ENCODE measurements at places on chromosomes 2 and 18.

DNA sequence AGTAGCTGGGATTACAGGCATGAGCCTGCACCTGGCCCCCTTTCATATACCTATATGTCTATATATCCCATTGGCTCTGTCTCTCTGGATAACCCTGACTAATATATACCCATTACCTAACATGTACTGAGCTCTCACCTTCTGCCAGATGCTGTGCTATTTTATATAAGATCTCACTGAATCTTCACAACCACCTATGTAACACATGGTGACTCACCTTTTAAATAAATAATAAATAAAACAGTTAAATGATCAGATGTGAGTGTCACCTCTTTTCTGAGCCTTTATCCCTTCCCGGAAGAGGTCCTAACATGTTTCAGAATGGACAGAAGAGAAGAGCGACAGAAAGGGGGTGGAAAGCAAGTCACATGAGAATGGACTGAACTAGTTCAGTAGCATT is 123.1 kb downstream of the SPIRE1 start:
- no peak for DNase-seq

- no peak for DNase-seq
Observed at GRCh38 chr18:75478996-75479880, 51.7 kb upstream of the SMIM21 start.

DNA sequence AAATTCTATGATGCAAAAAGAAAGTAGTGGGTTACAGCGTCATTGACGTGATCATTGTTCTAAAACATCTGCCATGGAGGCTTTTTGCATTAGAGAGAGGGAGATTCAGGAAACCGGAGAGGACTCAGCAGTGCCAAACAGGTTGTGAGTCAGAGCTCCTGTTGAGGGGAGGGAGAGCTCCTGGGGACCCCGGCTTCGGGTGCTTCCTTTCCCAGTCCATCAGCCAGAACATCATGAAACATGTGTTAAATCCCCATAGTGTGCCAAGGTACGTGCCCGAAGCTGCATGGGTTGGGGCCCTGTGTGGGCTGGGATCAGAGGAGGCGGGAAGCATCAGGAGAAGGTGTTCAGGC is 791 bp upstream of the CYRIA start:
- no peak for DNase-seq

- no peak for DNase-seq
Observed at GRCh38 chr2:19102696-19103423, 255.6 kb downstream of the OSR1 start.

GRCh38 chr2:133871545-133872209 is 303.4 kb upstream of the NCKAP5 start:
- DNase-seq = no peak

GRCh38 chr18:44518091-44518615 is 162.5 kb upstream of the SETBP1 start:
- DNase-seq = no peak

DNA sequence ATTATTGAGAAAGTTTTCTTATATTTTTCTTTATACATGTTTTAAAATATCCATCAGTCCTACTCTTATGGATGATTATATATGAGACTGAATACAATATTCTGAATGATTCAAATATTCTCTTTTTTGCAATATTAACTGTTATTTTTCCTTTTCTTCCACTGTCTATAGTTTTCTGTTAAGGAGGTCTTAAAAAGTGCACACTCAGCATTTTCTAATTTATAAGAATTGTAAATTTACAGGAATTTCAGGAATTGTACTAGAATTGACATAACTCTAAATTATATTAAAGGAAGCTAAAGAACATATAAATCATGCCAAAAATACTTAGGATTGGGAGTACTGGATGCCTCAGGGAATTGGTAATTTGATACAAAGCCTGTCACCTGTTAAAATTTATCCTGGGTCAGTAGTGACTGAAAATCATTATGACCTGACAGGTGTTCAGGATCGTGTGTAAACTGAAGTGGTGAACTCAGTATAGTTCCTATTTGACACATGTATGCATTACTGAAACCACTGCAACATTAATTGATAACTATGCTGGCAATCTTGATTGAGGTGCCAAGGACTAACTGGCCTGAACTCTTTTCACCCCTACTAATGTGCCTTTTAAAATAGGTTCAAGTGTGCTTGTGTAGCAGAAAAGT is 30.4 kb downstream of the MSTN start:
- no peak for DNase-seq

DNA sequence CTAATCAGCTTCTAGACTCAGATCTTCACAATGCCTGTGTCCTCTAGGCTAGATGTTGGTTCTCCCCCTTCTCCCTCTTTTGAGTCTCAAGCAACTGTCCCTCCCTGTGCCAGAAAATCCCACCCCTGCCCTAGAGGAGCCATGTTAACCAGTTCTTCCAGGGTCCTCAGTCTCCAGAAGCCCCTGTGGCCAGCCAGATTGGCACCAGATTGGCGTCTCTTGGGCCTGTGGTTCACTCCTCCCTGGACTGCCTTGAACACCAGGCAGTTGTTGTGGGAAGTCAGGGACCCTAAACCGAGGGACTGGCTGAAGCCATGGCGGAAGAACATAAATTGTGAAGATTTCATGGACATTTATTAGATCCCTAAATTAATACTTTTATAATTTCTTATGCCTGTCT is 36.6 kb downstream of the CYP26B1 start:
- no peak for DNase-seq

GRCh38 chr2:129796225-129796624 is 183.2 kb upstream of the RAB6C start:
- DNase-seq = no peak

DNA sequence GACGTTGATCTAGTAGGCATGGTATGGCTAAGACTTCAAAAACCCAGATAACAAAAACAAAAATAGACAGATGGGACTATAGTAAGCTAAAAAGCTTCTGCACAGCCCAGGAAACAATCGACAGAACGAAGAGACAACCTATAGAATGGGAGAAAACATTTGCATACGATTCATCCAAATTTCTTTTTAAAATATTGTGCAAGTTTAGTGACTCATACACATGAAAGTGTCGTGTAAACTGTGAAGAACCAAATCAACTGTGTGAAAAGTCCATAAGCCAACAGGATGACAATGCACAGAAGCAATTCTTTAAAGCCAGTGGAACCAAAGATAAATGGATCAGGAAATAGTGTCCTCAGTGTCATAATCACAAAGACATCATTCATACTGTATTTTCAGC is 671.1 kb downstream of the RNF144A start:
- no peak for DNase-seq

DNA sequence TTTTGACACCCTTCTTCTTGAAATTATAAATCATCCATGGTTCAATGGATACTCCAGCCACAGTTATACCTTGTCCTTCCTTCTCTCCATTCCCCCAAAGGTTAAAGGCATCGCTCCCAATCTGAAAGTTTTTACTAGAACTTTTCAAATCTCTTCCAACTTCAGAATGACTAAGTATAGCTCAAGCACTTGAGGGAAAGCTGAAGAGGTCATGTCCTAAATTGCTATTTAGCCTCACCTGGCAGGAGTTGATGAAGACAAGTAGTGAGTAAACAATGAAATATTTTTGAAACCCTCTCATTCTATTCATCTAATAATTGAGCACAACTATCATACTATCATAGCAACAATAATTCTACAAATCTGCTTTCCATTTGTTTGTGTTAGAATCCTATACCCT is 167.8 kb downstream of the HNMT start:
- no peak for DNase-seq

GRCh38 chr2:127592761-127593227 is 53.2 kb upstream of the GPR17 start:
- no peak for DNase-seq

- no peak for DNase-seq
Observed at GRCh38 chr2:236607471-236608187, 38.0 kb downstream of the ACKR3 start.

All from activated CD8-positive, alpha-beta memory T cell treated with anti-CD3 and anti-CD28 coated beads for 4 hours (primary cell).